Activated naive CD8-positive, alpha-beta T cell treated with anti-CD3 and anti-CD28 coated beads, Interleukin-2, amount 50 U/mL, for 24 hours (primary cell): ENCODE measurements at places on chromosomes 1 and 21.

- peaks cover 66% of the 10 kb centered on the region for H3K4me1 ChIP-seq
- no peaks in the 10 kb centered on the region for H3K27me3 ChIP-seq
- no peak for DNase-seq
- peak overlapping the region; percentile 38 for H3K4me3 ChIP-seq
These were observed 2.2 kb downstream of the SH3BP5L start for GRCh38 chr1:248823517-248824001.

- no peak overlapping the region for H3K27ac ChIP-seq
- no peak overlapping the region for H3K4me3 ChIP-seq
- peaks cover 20% of the 10 kb centered on the region for H3K36me3 ChIP-seq
- H3K27me3 ChIP-seq, result no peaks in the 10 kb centered on the region
- no peak for DNase-seq
These were observed 16.0 kb downstream of the LRIG2 start for GRCh38 chr1:113088972-113089371.

- H3K4me3 ChIP-seq, result no peak overlapping the region
- H3K27ac ChIP-seq, result no peak overlapping the region
- no peaks in the 10 kb centered on the region for H3K36me3 ChIP-seq
- no peaks in the 10 kb centered on the region for H3K27me3 ChIP-seq
- H3K4me1 ChIP-seq, result no peaks in the 10 kb centered on the region
These were observed 112.6 kb downstream of the ADAMTS1 start for GRCh38 chr21:26732432-26733221.

- H3K27ac ChIP-seq, result no peak overlapping the region
- no peaks in the 10 kb centered on the region for H3K27me3 ChIP-seq
- H3K4me1 ChIP-seq, result no peaks in the 10 kb centered on the region
- DNase-seq, result no peak
- peaks cover 63% of the 10 kb centered on the region for H3K36me3 ChIP-seq
These were observed 34.6 kb downstream of the STXBP3 start for GRCh38 chr1:108780937-108781574.

GRCh38 chr1:82446236-82446635, 645.5 kb downstream of the ADGRL2 start:
- H3K27ac ChIP-seq, result no peak overlapping the region
- DNase-seq, result no peak
- H3K36me3 ChIP-seq, result no peaks in the 10 kb centered on the region
- peaks cover 10% of the 10 kb centered on the region for H3K4me1 ChIP-seq
- H3K27me3 ChIP-seq, result no peaks in the 10 kb centered on the region

GRCh38 chr1:183226361-183226760, 40.3 kb downstream of the LAMC2 start:
- H3K4me3 ChIP-seq, result no peak overlapping the region
- no peaks in the 10 kb centered on the region for H3K36me3 ChIP-seq
- DNase-seq, result no peak
- H3K27ac ChIP-seq, result no peak overlapping the region
- peaks cover 2% of the 10 kb centered on the region for H3K27me3 ChIP-seq

DNA sequence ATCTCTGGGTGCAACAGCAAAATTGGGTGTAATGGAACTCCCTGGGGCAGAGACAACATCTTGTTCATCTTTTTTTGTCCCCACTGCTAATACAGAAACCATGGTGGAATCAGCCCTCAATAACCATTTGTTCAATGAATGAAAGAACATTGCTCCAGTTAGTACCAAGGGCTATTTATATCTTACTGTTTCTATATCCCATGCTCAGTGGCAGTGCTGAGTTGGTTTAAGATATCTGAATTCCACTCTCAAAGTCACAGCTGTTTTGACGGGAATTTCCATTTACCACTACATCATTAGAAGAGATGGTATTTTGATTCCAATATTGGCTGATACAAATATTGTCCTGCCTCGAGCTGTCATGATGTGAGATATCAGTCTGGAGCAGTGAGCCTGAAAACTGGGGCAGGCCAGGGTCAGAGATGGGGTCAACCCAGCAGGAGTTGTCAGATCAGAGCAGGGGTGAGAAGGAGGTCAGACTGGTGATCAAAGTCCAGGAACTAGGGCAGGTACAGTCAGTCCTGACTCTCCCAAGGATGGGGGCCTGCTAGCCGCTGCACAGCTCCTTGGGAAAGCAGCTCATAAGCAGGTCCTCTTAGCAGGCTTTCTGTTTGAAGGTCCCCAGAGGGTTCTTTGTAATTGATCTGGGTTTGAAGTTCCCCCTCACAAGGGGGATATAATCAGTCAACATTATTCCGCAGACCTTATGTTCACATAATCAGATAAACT, 5.8 kb upstream of the PHC2 start:
- H3K4me1 ChIP-seq, result peaks cover 4% of the 10 kb centered on the region
- H3K27me3 ChIP-seq, result peaks cover 3% of the 10 kb centered on the region
- no peak for DNase-seq
- no peak overlapping the region for H3K4me3 ChIP-seq

GRCh38 chr1:225946082-225946620, 5.1 kb upstream of the LEFTY2 start:
- H3K4me3 ChIP-seq, result no peak overlapping the region
- no peak overlapping the region for H3K27ac ChIP-seq
- peaks cover 7% of the 10 kb centered on the region for H3K4me1 ChIP-seq
- H3K27me3 ChIP-seq, result peaks cover 10% of the 10 kb centered on the region
- H3K36me3 ChIP-seq, result no peaks in the 10 kb centered on the region
- no peak for DNase-seq

DNA sequence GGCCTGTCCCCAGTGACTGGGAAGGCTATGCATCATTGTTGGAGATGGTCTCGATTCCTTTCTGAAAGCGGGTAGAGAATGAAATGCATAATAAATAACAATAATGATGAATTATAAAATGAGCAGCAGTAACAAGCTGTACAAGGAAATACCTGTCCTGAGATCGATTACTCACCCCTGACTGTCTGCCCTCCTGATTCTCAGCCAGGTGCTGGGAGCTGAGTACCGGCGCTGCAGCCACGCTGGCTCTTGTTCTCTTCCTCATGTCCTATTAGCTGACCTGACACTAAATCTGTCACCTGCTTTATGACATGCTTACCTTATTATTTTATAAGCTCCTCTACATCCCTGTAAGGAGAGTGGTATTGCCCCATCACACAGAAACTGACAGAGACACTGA, 3.4 kb downstream of the AGPAT3 start:
- peaks cover 39% of the 10 kb centered on the region for H3K36me3 ChIP-seq
- H3K4me3 ChIP-seq, result no peak overlapping the region
- no peaks in the 10 kb centered on the region for H3K27me3 ChIP-seq
- peaks cover 55% of the 10 kb centered on the region for H3K4me1 ChIP-seq
- H3K27ac ChIP-seq, result no peak overlapping the region

- no peaks in the 10 kb centered on the region for H3K4me1 ChIP-seq
- DNase-seq, result no peak
These were observed 35.4 kb downstream of the PTPRU start for GRCh38 chr1:29271724-29272123.

DNA sequence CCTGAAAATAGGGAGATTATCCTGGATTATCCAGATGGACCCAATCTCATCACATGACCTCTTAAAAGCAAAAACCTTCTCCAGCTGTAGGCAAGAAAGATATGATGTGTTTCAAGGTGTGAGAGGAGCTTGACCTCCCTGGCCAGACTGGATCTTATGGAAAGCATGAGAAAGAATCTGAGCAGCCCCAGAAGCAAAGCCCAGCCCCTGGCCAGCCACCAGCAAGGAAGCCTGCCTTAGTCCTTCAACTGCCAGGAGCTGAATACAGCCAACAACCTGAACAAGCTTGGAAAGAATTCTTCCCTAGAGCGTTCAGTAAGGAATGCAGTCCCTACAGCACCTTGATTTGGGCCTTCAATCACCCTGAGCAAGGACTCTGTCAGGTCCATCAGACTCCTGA, 375.0 kb upstream of the CHRM3 start:
- no peaks in the 10 kb centered on the region for H3K36me3 ChIP-seq
- H3K4me1 ChIP-seq, result no peaks in the 10 kb centered on the region
- DNase-seq, result no peak
- no peak overlapping the region for H3K4me3 ChIP-seq
- H3K27me3 ChIP-seq, result no peaks in the 10 kb centered on the region

DNA sequence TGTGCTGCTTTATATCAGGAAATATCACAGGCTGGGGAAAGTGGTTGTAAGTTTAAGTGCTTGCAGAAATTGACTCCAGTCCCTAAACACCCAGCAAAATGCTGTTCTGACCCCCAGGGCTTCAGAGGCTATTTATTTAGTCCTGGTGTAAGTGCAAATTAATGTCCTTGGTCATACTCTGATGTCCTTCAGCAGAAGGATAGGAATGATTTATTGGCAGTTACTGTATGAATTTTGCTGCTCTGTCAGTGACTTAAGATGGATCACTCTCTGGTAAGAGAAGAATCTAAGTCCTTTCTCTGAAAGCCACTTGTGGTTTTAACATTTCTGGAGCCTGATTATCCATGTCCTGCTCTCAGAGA, 21.9 kb downstream of the FAM20B start:
- H3K36me3 ChIP-seq, result peaks cover 7% of the 10 kb centered on the region
- H3K4me3 ChIP-seq, result no peak overlapping the region
- H3K4me1 ChIP-seq, result peaks cover 3% of the 10 kb centered on the region
- no peak overlapping the region for H3K27ac ChIP-seq

DNA sequence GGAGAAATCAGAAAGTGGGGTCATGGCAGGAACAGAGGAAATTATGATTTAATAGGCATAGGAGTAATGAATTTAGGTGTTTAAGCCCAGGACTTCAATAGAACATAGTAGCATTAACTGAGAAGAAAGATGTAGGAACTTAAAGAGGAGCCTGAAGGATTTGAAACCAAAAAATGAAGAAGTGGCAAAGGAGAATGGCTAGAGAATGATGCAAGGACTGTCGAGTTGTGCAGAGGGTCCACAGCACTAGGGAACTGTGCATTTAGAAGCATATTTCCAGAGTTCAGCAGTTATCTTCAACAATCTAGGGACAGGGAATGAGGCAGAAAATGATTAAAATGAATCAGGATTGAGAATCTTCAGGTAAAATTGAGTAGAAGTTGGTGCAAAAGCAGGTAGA, 328.1 kb upstream of the LYPLAL1 start:
- H3K36me3 ChIP-seq, result no peaks in the 10 kb centered on the region
- no peaks in the 10 kb centered on the region for H3K4me1 ChIP-seq
- DNase-seq, result no peak
- H3K27me3 ChIP-seq, result no peaks in the 10 kb centered on the region

DNA sequence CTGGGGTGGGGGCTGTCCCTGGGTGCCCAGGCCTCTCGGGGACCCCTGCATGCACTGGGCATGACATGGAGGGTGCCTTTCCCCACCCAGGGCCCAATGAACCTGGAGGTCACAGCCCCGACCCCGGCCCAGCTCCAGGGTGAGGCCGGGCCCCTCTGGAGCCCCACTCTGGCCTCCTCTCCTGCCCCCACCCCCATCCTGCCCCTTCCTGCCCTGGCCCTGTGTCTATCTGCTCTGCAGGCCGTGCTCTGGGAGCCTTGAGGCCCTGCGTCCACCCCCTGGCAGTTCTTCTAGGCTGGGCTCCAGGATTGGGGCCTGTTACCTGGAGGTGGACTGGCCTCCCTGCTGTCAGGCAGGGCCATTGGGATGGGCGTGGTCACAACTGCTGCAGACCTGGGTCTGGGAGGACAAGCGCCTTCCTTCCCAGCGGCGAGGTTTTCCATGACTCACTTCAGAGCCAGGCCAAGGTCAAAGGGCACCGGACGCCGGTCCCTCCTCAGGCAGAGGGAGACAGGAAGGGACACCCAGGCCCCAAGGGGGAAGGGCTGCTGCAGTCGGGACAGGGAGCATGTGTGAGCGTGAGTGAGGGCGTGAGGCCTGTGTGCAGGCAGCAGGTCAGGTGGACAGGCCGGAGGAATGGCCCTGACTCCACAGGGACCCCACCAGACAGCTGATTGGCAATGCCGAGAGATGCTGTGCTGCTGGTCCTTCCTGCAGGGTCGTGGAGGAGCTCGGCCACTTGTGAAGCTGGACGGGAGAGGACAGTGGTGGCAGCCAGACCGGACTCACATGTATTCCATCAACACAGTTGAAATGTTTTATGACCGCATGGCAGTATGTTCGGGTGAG, 31.1 kb upstream of the POFUT2 start:
- DNase-seq, result no peak
- no peak overlapping the region for H3K27ac ChIP-seq
- H3K4me1 ChIP-seq, result peaks cover 16% of the 10 kb centered on the region
- H3K4me3 ChIP-seq, result no peak overlapping the region

GRCh38 chr1:78401148-78401547, 89.6 kb upstream of the PTGFR start:
- no peak overlapping the region for H3K4me3 ChIP-seq
- H3K4me1 ChIP-seq, result no peaks in the 10 kb centered on the region
- no peaks in the 10 kb centered on the region for H3K36me3 ChIP-seq
- no peak overlapping the region for H3K27ac ChIP-seq

DNA sequence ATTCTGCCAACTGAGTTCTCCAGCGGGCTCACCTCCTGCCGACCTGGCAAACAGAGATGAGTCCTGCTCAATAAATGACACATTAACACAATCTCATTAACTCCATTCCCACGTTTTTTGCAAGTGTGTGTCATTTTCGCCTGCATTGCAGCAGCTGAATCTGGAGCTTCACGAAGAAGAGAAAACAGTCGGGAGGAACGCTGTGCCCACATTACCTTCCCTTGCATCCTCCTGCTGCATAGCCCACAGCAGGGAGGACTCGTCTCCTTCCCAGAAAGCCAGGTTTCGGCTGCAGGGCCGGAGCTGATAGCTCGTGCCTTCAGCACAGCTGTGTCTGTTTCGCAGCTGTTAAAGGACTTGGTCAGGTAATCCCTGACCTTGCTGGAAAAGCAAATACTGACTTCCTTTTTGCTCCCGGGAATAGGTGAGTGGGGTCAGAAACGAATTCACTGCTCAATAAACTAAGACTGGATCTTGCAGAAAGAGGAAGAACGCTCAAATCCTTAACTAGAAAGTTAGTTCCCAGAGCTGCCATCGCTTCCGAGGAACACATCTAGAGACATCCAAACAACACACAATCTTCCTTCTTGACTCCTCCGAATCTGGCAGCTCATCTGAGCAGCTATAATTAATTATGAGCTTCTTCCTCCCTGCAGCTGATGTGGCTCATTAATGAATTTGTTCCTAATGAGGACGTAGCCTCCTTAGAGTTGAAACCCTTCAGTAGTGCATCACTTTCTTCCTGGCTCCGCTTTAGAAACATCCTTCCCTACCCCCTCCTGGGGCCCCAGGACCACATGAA, 33.0 kb downstream of the KANK4 start:
- H3K4me3 ChIP-seq, result no peak overlapping the region
- no peaks in the 10 kb centered on the region for H3K36me3 ChIP-seq
- DNase-seq, result no peak
- H3K4me1 ChIP-seq, result no peaks in the 10 kb centered on the region

- no peaks in the 10 kb centered on the region for H3K4me1 ChIP-seq
- no peak overlapping the region for H3K4me3 ChIP-seq
- DNase-seq, result no peak
- no peak overlapping the region for H3K27ac ChIP-seq
- no peaks in the 10 kb centered on the region for H3K27me3 ChIP-seq
- peaks cover 13% of the 10 kb centered on the region for H3K36me3 ChIP-seq
These were observed 29.3 kb downstream of the CRYZ start for GRCh38 chr1:74703386-74704182.

DNA sequence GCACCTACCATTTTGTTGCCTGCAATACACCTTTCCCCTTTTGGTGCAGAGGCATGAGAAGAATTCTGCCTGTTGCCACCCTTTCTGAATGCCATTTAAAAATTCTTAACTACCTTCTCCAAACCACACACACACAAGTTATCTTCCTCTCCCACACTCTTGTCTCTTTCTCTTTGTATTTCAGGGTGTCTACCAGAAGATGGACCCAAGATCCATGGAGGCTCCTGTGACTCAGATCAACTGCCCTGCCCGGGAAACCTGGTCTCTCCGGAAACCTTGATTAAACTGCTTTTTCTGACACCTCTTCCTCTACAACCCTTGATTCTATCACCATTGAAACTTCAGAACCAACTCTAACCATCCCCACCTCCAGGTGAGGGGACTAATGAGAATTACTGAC, 2.4 kb upstream of the TARS2 start:
- no peak overlapping the region for H3K4me3 ChIP-seq

- peaks cover 5% of the 10 kb centered on the region for H3K36me3 ChIP-seq
- DNase-seq, result no peak
- H3K27me3 ChIP-seq, result no peaks in the 10 kb centered on the region
These were observed 65.0 kb downstream of the ABL2 start for GRCh38 chr1:179164494-179164893.
